Stimulated activated CD8-positive, alpha-beta memory T cell treated with anti-CD3 and anti-CD28 coated beads, Interleukin-2, amount 100 ng/mL, for 1 hour (primary cell): ENCODE measurements at places on chromosomes 1 and 21.

DNA sequence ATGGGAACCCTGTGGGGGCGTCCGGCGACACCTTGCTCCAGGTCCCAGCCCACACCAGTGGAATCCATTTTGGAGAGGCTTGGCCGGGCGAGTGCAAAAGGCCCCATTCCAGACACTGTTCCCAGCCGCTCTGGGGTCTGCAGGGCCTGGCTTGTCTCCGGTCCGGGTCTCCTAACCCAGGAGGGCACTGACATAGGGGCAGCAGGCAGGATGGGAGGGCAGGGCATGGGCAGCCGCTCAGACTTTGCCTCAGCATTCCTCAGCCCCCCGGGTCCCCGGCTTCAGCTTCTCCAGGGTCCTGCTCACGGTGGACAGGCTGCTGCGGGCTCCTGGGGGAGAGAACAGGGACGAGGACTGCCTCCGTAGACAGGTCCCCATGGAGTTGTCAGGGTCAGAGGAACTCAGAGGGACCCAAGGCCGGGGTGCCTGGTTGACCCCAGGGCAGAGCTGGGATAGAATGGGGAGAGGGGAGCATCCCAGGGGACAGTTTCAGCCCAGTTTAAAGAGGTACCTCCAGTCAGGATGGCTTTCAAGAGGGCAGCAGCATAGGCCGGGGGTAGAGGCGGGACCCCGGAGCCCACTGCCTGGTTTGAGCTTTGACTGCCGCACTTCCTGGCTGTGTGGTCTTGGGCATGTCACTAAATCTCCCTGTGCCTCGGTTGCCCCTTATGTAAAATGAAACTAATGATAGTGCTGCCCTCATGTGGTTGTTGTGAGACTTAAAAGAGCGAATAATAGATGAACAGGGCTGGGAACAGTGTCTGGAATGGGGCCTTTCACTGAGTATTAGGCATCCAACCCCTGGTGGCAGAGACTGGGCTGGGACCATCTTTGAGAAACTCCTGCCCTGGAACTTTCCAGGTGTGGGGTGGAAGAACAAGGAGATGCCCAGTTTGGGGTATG is 3.7 kb downstream of the KNCN start:
- DNase-seq, result no peak

GRCh38 chr1:51915951-51916350 is 37.4 kb upstream of the NRDC start:
- DNase-seq, result no peak

- DNase-seq, result no peak
Observed at GRCh38 chr1:48661726-48662463, 114.8 kb downstream of the BEND5 start.

- DNase-seq, result no peak
Observed at GRCh38 chr1:230869500-230869899, 1.2 kb upstream of the C1orf198 start.

GRCh38 chr1:53214376-53214940 is 6.0 kb downstream of the CZIB start:
- DNase-seq, result no peak

DNA sequence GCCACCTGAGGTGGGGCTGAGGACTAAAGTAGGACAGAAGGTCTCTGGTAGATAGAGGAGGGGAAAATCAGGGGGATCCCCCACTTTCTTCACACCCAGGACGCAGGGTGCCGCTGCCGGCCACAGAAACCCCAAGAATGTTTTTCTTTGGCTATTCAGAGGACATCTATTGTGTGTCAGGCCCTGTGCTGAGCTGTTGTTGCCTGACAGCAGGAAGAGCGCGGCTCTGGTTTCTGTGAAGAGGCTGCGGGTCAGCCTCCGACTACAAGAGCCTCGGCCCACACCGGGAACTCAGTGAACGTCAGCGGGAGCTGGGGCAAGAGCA is 407 bp upstream of the PIGV start:
- DNase-seq, result peak; percentile 61

GRCh38 chr1:16043521-16043920 is at the start of gene CLCNKB:
TSS of gene CLCNKB (plus strand) at chr1:16043782. CDS start at chr1:16044493, 711 bp downstream.
- no peak for DNase-seq

GRCh38 chr1:58156124-58156468 is 390.4 kb downstream of the OMA1 start:
- DNase-seq, result no peak

DNA sequence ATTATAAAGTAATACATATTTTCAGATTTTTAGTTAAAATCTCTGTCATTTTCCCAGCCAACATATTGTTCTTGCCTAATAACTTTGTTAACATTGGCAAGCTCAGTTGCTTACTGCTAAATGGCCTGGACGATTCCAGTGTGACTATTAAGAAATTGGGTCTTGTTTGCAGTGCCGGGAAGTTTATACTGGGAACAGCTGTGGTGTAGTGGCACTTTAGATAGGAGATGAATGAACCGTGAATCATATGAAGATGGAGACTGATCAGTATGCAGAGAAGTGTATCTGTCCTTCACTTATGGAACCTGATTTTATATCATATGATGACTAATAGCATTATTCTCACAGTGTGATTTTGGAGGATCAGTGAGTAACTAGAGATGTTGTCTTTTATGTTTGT is 3.3 kb downstream of the CHRM3 start:
- DNase-seq, result no peak
